Colonic mucosa (tissue), 4 donors: ENCODE measurements at places on chromosomes 1 and 21. TPM values are rescaled to one million over a fixed set of nuclear protein-coding genes. Genes with fewer than 3 reads are reported as not detected.

The CYYR1 gene
- 1.6 TPM for total RNA-seq

The ZBTB8B gene
- not detected for total RNA-seq

The FOXE3 gene
- 0.49 TPM for total RNA-seq

The SLC45A3 gene
- 17.9 TPM for total RNA-seq

The FAM3B gene
- total RNA-seq = 0.90 TPM

The RHBDL2 gene
- total RNA-seq = 42.5 TPM

The OR6N1 gene
- not detected for total RNA-seq

The TAGLN2 gene
- total RNA-seq = 354 TPM

The OR14A2 gene
- not detected for total RNA-seq

The RSPH1 gene
- total RNA-seq = 7.5 TPM

The FCRL2 gene
- 0.40 TPM for total RNA-seq

The MAP10 gene
- 2.5 TPM for total RNA-seq

The CD247 gene
- 2.6 TPM for total RNA-seq

The GBP6 gene
- total RNA-seq = not detected

The TNFSF4 gene
- 0.44 TPM for total RNA-seq

The SPRR4 gene
- not detected for total RNA-seq

The PGLYRP3 gene
- total RNA-seq = not detected

The FCRL6 gene
- total RNA-seq = not detected

The MPL gene
- not detected for total RNA-seq

The GBP2 gene
- total RNA-seq = 20.1 TPM

The MTARC2 gene
- total RNA-seq = 32.3 TPM

The C1orf167 gene
- not detected for total RNA-seq

The TNN gene
- 0.13 TPM for total RNA-seq

The KCNQ4 gene
- total RNA-seq = 1.9 TPM

The FCRL4 gene
- not detected for total RNA-seq

The DNAJC6 gene
- total RNA-seq = 2.2 TPM

The KRTAP12-2 gene
- not detected for total RNA-seq

The CHIA gene
- total RNA-seq = not detected

The TMEM50B gene
- total RNA-seq = 50.1 TPM

The NUP210L gene
- 0.10 TPM for total RNA-seq

The NPHS2 gene
- total RNA-seq = not detected

The DNAI4 gene
- total RNA-seq = 11.4 TPM

The CAMK1G gene
- 0.21 TPM for total RNA-seq

The PIK3C2B gene
- total RNA-seq = 67.6 TPM

The TGFB2 gene
- total RNA-seq = 0.27 TPM

The PPIAL4G gene
- total RNA-seq = not detected

The DEPDC1 gene
- total RNA-seq = 6.1 TPM

The PTAFR gene
- total RNA-seq = 2.2 TPM

The RCAN3 gene
- 15.1 TPM for total RNA-seq

The FAAH gene
- 117 TPM for total RNA-seq

The PLEKHG5 gene
- 13.9 TPM for total RNA-seq

The USP48 gene
- 51.3 TPM for total RNA-seq

The FBXO42 gene
- total RNA-seq = 15.0 TPM

The FAM177B gene
- 19.5 TPM for total RNA-seq

The MRPS21 gene
- 42.7 TPM for total RNA-seq

The ILDR2 gene
- 2.7 TPM for total RNA-seq

The SYDE2 gene
- 6.5 TPM for total RNA-seq

The C8B gene
- not detected for total RNA-seq

The FAM151A gene
- total RNA-seq = 0.66 TPM

The MACO1 gene
- 28.2 TPM for total RNA-seq

The SHISA4 gene
- 3.9 TPM for total RNA-seq

The NUF2 gene
- 6.8 TPM for total RNA-seq

The HPCAL4 gene
- 0.16 TPM for total RNA-seq

The TCHHL1 gene
- not detected for total RNA-seq

The GMEB1 gene
- total RNA-seq = 14.9 TPM

The RXRG gene
- total RNA-seq = 0.74 TPM

The A3GALT2 gene
- total RNA-seq = not detected

The TTC3 gene
- total RNA-seq = 125 TPM
